ENCODE measurements at places on chromosomes 7 and 10. TPM values are rescaled to one million over a fixed set of nuclear protein-coding genes. Genes with fewer than 3 reads are reported as not detected.

Gene SH2D4B
- polyA plus RNA-seq: not detected

DNA sequence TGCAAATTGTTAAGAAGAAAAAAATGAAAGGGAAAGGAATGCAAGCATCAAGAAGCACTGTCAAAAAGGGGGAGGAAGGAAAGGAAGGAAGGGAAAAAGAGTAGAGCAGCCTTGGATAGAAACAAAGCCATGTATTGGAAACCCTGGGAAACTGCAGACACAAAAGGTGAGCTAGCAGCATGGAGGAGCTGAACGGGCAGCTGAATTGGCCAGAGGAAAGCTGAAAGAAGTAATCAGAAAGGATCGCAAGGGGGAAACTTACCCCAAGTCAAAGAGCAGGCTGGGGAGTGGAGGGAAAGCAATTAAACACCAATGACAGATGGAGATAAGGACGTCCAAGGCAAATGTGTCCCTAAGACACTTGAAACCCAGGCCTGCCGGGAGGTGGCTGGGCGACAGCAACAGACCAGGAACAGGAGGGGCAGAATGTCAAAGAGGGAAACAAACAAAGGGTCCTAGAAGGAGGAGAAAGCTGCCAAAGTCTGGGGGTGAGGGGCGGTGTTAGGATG lies 93.8 kb upstream of the SVIL start:
- DNase-seq: no peak

Gene CELF2
- 8.2 TPM for polyA plus RNA-seq

DNA sequence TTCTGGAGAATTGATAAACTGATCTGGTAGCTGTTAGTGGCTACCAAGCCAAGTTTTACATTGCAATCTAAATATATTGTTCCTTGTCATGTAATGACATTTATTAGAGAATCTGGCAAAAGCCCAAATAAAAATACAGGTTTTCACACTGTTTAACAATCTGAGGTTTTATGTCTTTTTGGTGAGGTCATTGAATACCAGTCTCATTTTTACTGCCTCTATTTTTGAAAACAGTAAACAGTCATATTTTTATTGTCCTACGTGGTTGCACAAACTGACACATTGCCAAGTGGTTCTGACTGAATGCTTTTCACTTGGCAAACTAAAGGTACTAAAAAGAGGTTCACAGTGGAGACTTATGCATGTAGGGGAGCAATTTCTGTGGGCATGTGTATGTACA lies 157.5 kb downstream of the PRKG1 start:
- DNase-seq: no peak

- peak; percentile 1 for DNase-seq
These were observed 173.9 kb downstream of the ZNF438 start for GRCh38 chr10:30857803-30858202.

- DNase-seq: no peak
These were observed 72.3 kb downstream of the FAS start for GRCh38 chr10:89062861-89063260.

Gene GPR15LG
- not detected for polyA plus RNA-seq

DNA sequence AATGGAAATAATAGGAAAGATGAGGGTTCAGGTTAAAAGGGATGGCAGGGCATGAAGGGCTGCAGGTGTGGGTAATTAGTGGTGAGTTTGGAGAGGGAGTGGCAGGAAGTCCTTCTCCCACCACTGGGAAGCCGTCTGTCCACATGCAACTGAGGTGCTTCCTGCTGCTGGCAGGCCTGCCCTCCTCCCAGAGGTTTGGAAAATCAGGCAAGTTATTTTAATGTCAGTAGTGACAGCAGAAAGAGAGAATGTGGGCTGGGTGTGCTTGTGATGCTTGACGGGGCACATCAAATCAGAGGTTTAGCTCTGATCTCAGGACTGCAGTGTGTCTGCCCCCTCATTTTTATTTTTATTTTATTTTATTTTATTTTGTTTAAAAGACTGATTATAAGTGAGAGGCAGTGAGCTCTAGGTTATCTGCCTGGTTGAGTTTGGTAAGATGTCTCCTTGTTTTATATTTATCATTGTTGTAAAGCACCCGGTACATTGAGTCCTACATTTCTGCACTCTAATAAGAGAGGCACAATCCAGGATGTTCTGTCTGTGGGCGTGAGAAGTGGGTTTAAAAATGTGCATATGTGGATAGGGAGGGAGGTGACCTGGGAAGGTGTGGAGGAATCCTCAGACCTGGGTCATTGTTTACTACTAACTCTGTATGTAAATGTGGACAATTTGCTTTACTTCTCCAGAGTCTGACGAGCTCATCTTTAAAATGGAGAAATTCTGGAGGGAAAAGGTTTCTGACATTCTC lies 504.4 kb downstream of the LRMDA start:
- no peak for DNase-seq

Gene KCNH2
- not detected for polyA plus RNA-seq

DNA sequence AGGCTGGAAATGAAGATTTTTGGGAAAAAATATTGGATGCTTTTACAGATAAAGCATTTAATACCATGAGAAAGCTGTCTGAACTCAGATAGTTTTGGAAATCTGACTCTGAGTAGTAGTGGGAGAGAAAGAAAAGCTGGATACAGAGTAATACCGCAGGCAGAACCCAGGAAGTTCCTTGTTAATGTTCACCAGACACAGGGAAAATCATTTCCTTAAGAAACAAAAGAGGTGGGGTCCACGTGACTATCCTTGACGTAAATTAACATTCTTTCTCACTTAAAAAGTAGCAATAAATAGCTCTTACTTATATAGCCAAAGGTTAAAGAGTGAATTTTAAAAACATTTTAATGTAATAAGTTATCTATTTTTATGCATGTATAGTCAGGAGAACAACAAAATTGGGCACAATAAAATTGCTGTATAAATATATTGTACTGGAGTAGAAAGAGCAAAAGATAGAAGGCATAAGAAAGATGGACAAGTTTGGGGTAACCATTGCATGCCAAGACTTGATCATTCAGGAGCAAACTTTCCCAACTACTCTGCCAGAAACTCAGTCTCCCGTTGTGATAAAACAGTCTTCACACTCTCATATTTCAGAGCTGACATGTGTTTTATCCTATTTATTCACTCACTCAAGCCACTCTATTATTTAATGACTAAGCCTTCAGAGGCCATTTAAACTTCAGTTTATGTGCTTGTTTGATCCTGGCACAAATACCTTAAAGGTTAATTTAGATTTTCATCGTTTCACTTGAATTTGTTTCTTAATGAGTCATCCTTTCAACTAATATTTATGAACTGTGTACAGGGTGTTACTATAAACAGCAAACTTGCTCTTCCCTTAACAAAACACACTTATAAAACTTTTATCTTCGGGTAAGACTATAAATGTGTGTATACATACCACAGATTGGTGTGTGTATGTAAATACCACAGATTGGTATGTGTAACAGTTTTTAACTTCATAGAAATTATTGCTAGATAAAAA lies 143.1 kb downstream of the GNAI1 start:
- DNase-seq: peak; percentile 43

- no peak for DNase-seq
These were observed 18.6 kb downstream of the PFKP start for GRCh38 chr10:3085785-3086567.

DNA sequence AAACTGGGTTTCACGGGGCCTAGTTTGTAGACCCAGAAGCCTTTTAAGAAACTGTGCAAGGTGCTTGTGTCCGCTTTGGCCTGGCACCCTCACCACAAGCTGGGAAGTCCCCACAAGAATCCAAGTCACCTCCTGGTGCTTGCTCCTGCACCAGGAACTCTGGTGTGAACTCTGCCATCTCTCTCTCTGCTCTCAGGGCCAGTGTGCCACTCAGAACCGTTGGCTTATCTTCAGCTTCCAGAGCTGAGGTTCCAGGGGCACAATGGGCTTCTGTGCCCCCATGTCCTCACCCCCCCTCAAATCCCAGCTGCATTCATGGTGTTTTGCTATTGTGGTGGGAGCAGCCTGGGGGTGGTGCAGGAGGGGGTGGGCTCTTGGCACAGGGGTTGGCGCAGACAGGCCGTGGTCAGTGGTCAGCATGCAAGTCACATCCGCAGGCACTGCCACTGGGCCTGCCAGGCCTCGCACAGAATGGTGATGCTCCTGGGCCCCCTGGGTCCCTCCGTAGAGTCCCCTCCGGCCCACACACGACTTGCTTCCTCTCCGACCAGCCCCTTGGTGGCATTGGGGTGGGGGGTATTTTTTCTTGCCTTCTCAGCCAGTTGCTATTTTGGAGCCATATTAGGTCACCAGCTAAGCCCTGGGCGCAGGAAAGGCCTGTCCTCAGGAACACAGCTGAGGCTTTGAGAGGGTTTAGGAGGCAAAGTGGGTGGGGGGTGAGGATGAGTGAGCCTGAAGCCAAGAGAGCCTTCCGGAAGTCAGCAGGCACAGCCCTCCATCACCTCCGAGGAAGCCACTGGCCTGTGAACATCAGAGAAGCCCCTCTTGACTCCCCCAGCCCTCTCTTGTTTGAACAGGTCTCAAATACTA lies 3.0 kb downstream of the ZCCHC24 start:
- no peak for DNase-seq

Gene IRF5
- 6.4 TPM for polyA plus RNA-seq

DNA sequence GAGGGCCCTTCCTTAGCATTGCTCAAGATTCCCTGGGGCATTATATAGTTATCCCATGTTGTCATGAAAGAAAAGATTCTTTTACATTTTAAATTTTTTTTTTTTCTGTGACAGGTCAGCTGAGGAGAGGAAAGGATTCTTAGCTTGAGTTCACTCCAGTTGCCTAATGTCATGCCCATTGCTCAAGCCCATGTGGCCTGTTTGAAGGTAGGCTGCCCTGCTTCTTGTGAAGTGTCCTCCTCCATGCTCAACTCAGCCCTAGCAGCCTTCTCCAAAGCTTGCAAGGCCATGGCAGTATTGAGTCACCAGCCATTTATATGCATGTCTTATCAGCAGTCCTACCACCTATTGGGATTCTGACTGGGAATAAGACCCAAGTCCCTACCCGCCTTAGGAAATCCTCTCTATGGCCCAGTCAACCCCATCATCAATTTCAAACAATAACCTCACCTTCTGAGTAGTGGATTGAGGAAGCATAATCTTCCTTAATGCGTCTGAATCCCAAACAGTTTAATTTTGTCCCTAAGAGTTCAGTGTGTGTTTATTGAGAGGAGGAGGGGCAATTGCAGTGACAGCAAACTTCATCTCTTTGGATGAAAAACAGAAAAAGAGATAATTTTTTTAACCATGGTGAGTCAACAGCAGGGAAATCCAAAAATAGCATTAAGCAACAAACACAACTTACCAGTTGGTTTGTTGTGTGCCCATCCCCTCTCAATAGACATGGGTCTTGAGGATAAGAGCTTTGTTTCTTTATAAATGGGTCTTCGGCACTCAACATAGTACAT lies 38.6 kb upstream of the WASL start:
- no peak for DNase-seq

- DNase-seq: no peak
These were observed 14.8 kb downstream of the KNDC1 start for GRCh38 chr10:133174689-133175263.

GRCh38 chr10:2278363-2278762 lies 541.0 kb upstream of the ADARB2 start:
- no peak for DNase-seq

DNA sequence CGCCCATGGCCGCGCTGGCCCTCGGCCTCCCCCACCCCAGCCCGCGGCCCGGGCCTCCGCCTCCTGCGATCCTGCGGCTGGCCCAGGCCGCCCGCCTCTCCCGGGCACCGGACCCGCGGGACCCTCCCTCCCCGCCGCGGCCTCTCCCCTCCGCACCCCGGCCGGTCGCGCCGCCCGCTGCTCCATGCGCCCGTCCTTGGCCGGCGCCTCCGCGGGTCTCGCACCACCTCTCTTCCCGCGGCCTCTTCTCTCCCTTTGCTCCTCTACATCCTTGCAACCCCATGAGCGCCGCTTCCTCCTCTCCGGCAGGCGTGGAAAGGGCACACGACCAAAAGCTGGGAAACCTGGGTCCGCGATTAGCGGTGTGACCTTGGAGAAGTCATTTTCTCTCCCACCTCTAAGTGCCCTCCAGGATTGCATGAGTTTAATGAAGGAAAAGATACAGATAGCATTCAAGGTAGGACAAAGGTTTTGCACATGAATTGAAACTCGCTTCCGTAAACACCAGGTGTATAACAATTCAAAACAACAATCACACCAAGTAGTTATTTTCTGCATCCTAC lies 448 bp upstream of the SRPK2 start:
- DNase-seq: peak; percentile 55

DNA sequence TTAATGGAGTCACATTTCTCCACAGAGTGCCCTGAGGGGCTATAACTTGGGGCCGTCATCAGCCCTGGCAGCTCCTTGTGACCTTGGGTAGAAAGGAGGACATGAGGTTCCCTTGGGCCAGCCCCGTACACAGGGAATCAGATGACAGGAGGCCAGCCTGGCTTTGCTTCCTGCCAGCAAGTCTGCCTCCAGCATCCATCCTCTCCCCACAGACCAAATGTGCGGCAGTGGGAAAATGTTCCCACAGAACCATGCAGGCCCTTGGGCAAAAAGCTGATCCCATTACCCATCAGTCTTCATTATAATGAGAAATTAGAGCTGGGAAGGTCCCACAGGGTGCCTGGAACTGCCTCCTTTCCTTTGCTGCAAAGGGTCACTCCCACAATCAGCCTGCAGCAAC lies 908.3 kb downstream of the GRID1 start:
- DNase-seq: no peak

DNA sequence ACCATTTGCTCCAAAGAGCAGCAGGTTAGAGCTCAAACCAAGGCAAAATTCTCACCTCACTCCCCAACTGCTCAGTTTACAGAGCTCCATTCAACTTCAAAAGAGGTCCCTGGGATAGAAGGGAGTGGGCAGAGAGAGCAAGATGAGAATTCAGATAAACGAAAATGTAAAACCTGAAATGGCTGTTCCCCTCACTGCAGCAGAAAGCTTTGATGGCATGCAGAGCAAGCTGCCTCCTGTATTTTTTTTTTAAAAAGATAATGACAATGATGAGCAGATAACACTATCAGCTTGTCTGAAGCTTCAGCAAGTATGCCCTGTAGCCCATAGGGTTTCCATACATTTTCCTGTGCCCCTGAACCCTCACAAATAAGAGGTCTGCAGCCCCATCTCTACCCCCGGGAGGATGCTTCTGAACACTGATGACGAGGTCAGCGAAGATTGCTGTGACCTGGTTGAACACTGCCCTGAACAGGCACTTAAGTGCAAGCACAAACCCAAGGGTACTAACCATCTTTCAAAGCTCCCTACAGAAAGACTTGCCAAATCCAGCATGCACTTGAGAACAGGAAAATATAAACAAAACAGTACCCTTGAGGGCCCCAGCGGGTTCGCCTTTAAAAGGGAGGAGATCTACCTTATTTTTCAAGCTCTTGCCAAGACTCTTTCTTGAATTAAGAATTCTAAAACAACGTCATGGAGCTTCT lies 81.3 kb downstream of the GLI3 start:
- DNase-seq: no peak

GRCh38 chr7:38168890-38169570 lies 9.0 kb upstream of the STARD3NL start:
- no peak for DNase-seq

Gene PMPCB
- 89.2 TPM for polyA plus RNA-seq

- no peak for DNase-seq
These were observed 36.3 kb downstream of the PLAC9 start for GRCh38 chr10:80168679-80169380.

Gene CCDC3
- 6.4 TPM for polyA plus RNA-seq

GRCh38 chr10:123993534-123994416 lies 99.6 kb downstream of the CHST15 start:
- no peak for DNase-seq

Gene SLC18A2
- 0.38 TPM for polyA plus RNA-seq

Gene PNLIPRP3
- polyA plus RNA-seq: not detected

- DNase-seq: no peak
These were observed 34.6 kb upstream of the MALRD1 start for GRCh38 chr10:19014034-19014433.

Gene CTNNA3
- polyA plus RNA-seq: not detected
